ENCODE measurements at places on chromosomes 11 and 22. TPM values are rescaled to one million over a fixed set of nuclear protein-coding genes. Genes with fewer than 3 reads are reported as not detected.

The OR52A1 gene
- not detected for polyA plus RNA-seq

The BDNF gene
- 1.6 TPM for polyA plus RNA-seq

The LDHAL6A gene
- 1.2 TPM for polyA plus RNA-seq

The STK33 gene
- 25.3 TPM for polyA plus RNA-seq

The POU2AF2 gene
- not detected for polyA plus RNA-seq

The CD6 gene
- 1.1 TPM for polyA plus RNA-seq

The CRYBB3 gene
- 0.18 TPM for polyA plus RNA-seq

The TMEM25 gene
- polyA plus RNA-seq: 26.2 TPM

DNA sequence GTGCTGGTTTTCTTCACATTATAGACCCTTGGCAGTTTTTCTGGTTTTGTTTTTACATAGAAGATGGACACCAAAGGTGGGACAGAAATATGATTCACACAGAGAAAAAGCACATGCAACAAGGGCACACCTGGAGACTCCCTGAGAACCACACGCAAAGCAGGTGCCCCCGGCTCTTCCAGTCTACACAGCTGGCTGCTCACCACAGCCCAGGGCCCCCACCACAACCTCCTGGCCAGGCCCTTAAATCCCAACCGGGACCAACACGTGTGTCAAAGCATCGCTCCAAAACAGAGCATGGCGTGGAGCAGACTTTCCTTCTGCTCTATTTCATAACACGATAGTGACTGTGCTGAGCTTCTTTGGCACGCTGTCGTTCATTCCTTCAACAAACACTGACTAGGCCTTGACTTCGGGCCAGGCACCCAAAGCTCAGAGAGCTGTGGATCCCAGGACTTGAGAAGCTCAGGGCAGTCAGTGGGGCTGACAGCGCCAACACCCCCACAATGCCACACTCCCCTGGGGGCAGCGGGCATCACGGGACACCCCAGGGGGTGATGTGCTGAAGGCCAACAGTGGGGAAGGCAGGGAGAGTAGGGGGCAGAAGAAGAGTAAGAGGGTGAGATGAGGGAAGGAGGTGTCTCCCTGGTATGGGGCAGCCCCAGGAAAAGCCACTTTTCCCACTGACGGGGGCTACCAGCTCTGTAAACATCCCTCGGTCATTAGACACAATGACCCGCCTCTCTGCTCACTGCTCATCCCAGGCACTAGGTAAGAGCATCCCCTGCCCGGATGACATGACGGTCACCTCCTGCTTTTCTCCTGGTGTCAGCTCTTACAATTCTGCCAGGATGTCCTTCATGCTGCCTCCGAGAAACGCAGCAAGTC, 26.0 kb downstream of the CELSR1 start:
- no peak for DNase-seq

- no peak for DNase-seq
Measured at GRCh38 chr11:1232021-1232882, 9.4 kb downstream of the MUC5B start.

DNA sequence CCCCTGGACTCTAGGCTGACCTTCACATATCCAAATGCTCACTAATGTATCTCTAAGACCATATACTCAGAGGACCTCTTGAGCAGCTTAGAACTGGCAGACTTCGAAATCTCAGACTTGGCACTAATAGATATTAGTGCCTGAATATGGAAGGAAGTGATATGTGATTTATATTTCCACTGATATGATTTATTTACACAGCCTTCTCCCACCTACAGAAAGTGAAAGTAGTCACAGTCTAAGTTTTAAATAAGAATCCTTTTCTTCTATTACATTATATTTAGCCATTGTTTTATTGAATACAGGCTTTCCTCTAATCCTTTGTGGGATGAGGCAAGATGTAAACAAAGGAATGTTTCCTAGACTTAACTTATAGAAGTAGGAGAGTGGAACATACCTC, 6.7 kb upstream of the NAV2 start:
- DNase-seq: no peak

DNA sequence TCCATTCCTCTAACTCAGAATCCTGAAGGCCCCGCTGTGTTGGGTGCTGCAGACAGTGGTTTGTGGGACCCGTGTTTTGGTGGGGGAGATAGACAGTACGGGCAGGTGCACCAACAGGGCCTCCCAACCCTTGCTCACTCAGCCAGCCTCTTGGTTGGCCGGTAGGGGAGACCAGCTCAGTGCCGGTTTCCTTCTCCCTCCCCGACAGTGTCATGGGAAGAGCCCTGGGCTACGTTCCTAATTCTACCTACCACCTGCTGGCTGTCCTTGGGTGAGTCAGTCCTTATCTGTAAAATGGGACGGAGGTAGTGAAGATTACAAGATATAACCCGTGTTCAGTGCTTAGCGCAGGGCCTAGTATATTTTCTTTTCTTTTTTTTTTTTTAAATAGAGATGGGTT, 5.9 kb downstream of the TMEM134 start:
- DNase-seq: no peak

GRCh38 chr11:67268081-67268961, 2.0 kb downstream of the GRK2 start:
- no peak for DNase-seq

DNA sequence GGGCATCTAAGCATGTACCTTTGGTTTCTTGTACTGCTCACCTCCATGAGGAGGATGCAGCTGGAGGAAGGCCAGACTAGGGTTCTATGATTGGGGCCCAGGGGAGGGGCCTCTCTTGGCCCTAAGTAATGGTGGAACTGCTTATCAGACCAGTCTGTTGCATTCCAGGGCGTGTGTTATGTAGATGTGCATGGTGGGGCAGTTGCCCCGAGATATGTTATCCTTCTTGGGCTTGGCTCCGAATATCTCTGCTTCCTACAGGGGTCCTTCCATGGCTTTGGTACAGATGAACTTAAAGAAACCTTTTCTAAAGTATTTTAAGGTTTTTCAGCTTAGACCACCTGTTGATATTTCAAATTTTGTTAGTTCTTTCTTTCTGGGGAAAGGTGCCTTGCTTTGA, 126.0 kb downstream of the SWAP70 start:
- no peak for DNase-seq

GRCh38 chr11:108871867-108872266, 207.0 kb downstream of the DDX10 start:
- DNase-seq: no peak
